NCI-H187 (cell line): ENCODE measurements at places on chromosomes 3 and 15.

DNA sequence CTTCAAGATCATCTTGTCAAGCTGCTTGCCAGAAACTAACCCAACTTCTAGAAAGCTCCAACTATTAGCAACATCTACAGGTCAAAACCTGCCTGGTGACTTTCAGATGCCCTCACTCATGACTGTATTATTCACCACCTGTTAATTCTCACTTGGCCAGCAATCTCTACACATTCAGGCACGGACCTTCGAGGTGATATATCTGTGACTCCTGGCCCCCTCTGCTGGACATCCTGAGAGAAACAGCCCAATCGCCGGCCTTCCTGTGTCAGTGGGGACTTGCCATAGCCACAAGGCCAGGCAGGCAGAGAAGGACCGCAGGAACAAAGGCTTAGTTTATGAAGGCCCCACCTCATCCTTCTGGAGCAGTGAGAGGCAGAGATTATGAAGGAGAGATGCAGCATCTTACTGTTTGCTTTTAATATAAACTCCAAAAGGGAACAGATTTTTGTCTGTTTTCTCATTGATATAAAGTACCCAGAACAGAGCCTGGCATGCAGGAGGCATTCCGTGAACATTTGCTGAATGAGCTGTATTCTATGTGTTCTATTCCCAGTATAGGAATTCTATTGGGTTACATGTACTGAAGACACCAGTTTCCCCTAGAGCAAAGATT is 24.4 kb upstream of the OCA2 start:
- peak; percentile 22 for DNase-seq

GRCh38 chr15:70559265-70560239 is 203.8 kb downstream of the UACA start:
- DNase-seq: no peak

DNA sequence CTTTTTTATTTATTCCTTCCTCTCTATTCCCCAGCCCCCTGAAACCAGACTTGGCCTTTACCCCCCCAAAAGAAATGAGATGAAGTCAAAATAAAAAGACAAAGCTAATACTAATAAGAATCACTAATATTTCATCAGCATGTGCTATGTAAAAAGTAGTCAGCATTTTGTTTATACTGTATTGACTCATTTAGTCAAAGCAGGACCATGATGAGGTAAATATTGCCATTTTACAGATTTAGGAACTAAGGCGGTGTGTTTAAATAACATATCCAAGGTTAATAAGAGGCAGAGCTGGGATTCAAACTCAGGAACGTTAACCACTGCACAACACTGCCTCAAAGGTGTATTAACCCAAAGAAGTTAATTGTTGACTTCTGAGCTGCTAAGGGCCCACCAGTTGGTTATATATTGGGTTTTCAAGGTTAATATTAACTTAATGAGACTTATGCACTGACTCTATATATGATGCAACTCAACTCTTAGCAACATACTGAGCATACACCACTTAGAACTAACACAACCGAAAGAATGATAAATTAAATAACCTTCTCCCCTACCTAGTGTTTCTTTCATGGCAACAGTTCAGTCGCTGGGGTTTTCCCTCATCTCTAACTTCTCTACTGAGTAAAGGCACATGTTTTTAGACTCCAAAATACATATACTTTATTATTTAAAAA is 34.7 kb downstream of the FOXP1 start:
- no peak for DNase-seq

- DNase-seq: no peak
Observed at GRCh38 chr3:37054370-37054769, 61.1 kb downstream of the MLH1 start.

GRCh38 chr15:35479423-35479822 is 66.5 kb downstream of the DPH6 start:
- no peak for DNase-seq

DNA sequence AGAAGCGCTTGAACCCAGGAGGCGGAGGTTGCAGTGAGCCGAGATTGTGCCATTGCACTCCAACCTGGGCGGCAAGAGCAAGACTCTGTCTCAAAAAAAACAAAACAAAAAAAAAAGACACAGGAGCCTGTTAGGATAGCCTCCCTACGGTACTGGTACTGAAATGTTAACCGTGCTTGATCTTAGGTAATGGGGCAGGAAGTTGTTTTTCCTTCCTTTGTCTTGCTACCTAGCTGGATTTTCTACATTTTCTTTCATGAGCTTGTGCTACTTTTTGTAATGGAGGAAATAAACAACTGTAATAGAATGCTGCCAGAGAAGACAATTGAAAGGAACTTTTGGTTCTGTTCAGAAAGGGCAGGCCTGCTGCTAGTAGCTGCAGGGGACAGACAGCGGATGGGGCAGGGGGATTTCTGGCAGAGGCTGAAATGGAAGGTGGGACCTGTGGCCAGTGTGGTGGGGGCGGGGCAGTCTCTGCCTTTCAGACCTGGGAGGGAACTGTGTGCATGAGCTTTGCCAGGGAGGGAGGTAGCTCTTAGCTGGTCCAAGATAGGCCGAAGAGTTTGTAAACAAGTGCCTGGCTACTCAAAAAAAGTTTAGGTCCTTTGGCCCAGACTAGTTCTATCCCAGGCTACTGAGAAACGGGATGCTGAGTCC is 49.0 kb upstream of the SEMA4B start:
- DNase-seq: no peak

- DNase-seq: no peak
Observed at GRCh38 chr15:71335591-71335990, 220.3 kb downstream of the THSD4 start.

DNA sequence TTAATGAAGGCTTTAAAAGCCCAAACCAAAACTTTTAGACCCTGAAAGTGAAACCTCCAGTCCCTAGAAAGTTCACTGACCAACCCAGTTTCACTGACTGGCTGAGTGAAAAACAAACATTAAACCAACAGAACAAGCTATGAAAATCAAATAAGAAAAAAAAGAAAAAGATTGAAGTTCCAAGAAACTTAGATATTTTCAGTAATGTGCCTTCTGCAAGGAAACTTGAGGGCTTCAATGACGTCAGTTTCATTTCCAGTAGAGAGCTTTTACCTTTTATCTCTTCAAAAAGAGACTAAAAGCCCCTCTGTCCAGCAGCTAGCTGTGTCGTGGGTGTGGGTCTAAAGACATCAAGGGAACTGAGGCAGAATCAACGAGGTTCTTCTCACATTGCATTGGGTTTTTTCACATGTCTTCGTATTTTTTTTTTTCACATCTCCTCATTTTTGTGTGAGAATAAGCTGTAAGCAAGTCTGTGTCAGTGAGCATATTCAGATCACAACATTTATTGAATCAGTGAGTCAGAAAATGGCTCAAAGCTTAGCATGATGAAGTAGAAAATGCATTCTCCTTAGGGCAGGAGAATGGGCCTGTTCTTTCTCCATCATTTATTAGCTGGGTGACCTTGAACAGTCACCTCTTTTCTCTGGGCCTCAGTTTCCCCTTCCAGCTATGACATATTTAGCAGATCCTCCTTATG is 54.8 kb upstream of the BCL6 start:
- DNase-seq: no peak

DNA sequence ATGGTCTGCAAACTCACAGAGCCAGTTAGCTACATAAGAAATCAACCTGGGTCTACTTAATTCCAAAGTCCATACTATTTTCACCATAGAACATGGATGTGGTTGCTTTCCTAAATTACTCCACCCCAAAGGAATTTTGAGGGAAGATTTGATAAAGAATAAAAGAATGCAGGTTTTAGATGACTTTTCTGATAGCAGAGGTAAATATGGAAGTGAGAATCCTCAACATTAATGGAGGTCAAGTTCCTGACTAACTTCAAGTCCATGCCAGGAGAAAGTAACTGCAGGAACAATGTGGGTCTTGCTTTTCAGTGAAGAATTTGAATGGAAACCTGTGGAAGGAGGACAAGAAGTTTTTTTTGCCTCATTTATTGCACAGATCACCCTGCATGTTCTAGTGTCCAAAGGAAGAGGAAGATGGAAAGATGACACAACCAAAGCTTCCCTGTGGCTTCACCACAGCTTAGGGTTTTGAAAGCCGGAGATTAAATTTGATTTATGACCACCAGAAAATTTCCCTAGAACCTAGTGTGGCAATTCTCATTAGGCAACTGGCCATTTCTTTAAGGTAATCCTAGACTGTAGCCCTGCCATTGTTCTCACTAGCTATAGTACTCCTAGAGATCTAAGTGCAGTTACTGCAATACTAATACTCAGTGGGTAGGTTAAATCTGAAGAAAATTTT is 429.7 kb downstream of the RAP2B start:
- no peak for DNase-seq

- no peak for DNase-seq
Observed at GRCh38 chr3:70980646-70981170, 602.8 kb downstream of the FOXP1 start.

DNA sequence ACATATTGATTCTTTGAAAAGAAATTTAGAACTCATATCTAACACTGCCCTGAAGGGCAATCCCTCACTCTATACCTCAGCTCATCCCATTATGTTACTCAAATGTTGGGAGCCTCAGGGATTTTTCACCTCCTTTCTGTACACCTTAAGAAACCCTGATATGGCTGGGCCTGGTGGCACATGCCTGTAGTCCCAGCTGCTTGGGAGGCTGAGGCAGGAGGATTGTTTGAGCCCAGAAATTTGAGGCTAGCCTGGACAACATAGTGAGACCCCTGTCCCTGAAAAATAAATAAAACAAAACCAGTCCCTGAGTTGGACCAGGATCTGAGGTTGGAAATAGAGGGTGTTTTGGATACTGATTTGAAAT is 27.6 kb downstream of the NDUFB4 start:
- DNase-seq: no peak

DNA sequence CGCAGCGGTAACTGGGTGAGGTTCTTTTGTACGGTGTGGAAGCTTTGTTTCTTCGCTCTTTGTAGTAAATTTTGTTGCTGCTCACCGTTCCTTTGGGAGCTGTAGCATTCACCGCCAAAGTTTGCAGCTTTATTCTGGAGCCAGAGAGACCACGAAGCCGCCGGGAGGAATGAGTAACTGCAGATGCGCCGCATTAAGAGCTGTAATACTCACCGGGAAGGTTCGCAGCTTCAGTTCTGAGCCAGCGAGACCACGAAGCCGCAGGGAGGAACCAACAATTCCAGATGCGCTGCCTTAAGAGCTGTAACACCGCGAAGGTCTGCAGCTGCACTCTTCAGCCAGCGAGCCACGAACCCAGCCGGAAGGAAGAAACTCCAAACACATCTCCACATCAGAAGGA is 56.0 kb upstream of the DYNC1LI1 start:
- DNase-seq: no peak

DNA sequence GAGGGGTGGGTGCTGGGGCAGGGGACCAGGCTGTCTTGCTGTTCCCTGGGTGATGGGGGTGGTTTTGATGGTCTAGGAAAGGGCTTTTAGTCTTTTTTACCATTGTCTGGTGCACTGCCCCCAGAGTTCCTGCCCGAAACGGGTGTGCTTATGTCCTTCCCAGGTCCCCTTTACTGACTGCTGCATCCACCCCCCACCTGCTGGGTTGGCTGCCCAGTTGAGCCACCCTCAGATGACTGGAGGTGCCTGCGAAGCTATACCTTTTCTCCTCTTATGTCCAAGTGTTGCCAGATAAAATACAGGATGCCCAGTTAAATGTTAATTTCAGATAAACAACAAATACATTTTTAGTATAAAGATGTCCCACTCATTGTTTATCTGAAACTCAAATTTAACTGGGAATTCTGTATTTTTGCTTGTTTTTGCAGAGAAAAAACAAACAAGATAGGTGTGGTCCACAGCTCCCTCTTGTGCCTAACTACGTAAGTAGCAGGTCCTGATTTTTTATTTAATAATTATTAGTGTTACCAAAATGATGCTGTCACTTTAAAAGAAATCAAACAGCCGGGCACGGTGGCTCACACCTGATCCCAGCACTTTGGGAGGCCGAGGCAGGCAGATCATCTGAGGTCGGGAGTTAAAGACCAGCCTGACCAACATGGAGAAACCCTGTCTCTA is 6.1 kb upstream of the RPP14 start:
- DNase-seq: no peak

GRCh38 chr3:30428251-30428650 is 178.2 kb upstream of the TGFBR2 start:
- no peak for DNase-seq

DNA sequence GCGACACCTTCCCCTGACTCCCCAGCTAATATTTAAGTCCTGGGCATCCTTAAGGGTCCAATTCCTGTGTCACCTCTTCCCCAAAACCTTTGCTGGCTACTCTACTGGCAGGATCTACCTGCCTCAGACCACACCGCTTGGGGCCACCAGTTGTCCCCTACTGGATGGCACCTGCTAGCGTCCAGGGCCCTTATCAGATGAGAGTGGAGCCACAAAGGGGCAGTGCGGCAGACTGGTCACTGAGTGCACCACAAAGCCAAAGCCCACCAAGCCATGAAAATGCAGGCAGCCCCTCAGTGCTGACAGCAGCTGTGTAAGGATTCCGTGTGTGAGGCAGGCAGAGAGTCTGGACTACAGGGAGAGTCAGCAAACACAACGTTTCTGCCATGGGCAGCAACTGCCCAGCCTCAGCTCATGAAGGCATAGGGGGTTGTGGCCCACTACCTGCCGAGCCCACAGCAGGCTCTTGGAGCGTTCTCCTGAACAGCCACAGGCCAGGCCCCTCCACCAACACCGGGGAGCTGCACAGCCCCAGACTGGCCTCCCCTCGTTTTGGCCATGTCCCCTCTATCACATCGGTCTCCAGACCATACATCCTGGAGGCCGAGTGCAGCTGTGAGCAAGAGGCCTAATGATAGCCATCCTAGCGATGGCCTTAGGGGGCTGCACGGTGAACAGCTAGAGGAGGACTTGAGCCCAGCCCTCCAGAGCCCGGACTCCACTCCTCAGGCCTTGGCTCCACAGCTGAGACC is 32.3 kb downstream of the ALDH1L1 start:
- no peak for DNase-seq

DNA sequence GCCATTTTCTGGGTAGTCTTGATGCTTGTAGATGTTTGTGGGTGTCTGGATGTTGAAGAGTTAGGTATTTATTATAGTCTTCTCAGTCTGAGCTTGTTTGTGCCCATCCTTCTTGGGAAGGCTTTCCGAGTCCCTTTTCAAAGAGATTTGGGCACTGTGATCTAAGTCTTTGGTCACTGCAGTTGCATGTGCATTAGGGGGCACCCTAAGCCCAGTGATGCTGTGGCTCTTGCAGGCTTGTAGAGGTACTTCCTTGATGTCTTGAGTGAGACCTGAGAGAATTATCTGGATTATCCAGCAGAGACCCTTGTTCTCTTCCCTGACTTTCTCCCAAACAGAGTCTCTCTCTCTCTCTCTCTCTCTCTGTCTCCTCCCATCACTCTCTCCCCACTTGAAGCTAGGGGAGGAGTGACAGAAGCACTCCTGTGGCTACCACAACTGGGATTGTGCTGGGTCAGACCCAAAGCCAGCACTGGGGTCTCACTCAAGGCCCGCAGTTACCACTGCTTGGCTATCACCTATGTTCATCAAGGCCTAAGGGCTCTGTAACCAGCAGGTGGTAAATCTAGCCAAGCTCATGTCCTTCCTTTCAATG is 68.5 kb downstream of the TMCO5A start:
- no peak for DNase-seq

- no peak for DNase-seq
Observed at GRCh38 chr15:74400313-74400860, 32.9 kb upstream of the CYP11A1 start.

- DNase-seq: no peak
Observed at GRCh38 chr15:88376574-88377174, 90.5 kb downstream of the MRPL46 start.
